ENCODE measurements at places on chromosomes 2 and 18.
A peak's percentile ranks its signal among the peaks of the same experiment; 100 is the strongest.

DNA sequence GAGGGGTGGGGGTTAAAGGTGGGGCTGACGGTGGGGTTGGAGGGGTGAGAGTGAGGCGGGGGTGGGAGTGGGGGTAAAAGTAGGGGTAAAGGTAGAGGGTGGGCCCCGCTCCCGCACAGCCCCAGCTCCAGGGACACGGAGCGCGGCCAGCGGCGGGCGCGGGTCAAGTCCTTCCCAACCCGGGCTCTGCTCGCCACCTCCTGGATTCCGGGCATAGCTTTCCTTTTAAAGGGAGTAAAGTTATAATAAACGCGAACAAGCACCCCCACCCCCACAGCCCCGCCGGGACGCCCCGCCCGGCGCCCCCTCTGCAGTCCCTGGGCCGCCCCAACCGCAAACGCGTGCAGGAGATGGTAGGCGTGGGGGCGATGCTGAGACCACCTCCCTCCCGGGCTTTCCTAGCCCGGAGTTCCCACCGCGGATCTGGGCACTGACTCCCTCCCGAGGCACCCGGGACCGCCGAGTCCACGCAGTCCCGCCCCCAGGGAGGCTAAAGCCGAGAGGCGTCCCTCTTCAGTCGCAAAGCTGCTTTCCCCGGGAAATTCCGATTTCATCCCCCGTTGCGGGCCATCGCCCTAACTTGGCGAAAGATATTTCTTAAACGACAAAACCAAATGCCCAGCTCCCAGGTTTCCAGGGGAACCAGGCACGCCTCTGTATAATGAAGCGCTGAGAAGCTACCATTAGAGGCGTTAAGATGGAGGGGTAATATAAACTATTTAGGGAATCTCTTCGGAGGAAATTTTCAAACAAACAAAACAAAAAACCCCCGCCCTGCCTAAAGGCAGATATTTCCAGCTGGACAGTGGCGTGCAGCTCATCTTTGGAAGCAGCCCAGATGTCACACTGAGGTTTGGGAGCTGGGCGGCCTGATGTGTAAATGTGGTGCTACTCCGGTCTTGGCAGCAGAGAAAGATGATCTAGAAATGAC is at the start of gene LIMS2:
LIMS2 (minus strand) TSS at position 200 of the 931 bp plus-strand sequence. CDS start 506 bp downstream, outside the sequence.
- DNase-seq, result peak; percentile 49

DNA sequence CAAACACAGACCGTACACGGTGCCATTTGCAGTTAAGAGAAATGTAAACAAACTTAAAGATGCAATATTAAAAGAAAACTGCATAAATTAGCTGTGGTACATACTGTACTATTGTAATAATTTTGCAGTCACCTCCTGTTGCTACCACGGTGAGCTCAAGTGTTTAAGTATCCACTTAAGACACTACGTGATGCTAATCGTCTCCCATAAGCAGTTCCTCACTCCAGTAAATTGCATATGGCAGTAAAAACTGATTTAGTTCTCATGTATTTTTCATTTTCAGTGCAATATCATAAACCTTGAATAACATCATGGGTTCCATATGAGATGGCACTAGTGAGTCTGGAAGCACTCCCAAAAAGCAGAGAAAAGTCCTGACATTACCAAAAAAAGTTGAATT is 14.4 kb downstream of the CLEC4F start:
- no peak for DNase-seq

GRCh38 chr18:47881752-47882455 is 48.6 kb downstream of the SMAD2 start:
- peak; percentile 85 for DNase-seq

DNA sequence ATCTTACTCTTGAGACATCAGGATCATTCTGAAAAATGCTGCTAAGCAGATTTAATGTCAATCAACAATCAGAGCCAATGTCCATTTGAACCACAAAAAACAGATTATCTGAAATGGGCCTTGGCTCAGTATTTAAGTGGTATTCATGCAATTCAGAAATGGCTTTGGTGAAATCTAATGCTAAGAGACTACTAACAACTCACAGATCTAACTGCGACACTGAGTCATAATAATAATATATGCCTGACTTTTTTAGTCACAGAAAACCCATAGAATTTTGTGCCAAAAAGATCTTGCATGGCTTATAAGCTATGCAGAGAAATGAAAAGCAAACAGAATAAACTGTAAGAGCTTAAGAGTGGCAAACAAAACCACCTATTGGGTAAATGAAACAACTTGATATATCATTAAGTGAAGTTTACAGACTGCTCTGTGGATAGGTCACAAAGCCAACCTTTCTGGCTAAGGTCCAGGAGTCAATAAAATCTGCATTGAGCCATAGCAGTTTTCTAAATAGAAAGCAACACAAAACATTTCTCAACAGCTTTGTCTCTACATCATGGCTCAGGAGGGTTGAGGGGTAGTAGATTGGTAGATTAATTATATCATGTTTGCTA is 234.3 kb downstream of the LRATD1 start:
- no peak for DNase-seq

GRCh38 chr2:171317492-171318125 is 116.2 kb downstream of the METTL8 start:
- no peak for DNase-seq

DNA sequence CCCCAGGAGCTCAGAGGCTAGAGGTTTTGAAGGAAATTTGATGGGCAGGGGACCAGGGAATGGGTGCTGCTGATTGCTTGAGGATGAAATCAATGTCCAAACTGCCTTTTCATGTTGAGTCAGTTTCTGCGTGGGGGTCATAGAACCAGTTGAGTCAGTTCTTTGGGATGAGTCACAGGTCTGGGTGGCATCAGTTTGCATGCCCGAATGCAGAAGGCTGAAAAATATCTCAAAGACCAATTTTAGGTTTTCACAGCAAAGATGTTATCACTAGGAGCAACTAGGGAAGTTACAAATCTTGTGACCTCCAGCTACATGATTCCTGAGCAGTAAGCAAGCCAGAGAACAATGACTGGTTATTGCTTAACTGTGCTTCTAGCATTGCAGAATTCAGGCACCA is 1135.1 kb upstream of the CRIM1 start:
- DNase-seq, result no peak

DNA sequence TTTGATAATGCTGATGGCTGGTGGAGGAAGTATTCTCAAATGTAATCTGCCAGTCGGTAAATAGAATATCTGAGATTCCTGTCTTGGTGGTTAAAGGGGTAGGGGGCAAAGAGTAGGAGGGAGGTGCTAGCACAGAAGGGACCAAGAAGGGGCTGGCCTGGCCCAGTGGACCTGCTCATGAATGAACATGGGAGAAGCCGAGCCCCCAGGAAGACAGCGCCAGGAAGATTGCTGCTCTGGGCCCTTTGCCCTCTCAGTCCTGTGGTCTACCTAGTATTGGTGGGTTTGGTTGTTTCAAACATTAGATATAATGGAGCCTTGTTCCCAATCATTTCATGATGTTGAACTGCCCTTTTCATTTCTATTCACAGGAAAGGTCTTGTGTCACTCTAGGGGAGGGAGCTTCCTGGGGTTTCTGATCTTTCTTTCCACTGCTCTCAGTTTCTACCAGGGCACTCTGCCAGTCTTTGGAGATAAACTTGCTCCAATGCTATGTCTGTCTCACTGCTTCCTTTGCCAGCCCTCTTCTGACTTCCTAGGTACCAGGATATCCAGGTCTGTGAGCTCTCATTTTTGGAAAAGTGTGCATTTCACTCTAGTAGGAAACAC is 5.3 kb upstream of the MOCOS start:
- no peak for DNase-seq

DNA sequence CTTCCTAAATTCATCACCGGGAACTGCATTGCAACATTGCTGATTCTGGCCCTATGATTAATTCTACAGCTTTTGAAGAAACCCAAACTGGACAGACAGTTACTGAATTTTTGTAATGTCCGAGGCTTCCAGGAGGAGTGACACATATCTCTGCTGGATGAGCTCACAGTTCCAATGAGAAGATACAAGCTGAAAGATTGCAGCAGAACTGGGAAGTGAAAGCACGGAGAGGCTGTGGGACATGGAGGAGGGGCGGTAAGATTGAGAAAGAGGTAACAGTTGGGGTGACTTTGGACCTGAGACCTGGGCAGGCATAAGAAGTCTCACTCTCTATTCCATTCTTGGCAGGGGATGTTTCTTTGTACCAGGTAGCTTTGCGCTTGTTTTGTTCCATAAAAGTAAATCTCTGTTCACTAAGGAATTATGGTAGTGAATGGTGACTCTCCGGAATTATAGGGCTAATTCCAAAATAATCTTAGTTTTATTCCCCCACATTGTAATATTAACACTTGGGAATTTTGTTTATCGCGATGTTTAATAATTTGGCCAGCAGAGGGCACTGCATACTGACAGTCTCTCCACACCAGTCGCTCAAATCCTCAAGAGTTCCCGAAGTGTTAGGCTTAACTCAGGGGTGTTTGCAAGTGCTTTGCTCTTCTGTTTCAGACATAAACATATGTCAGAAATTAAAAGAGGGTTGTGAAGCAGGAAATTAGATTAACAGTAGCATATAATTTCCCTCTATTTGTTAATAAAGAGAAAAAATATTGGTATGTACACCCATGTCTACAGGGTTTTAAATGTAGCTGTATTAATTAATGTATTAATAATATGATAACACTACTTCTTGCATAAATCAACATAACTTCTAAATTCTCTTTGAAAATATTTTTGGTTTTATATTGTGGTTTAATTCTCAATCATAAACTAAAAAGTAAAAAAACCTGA is 201.4 kb downstream of the SOCS6 start:
- DNase-seq, result peak; percentile 70

GRCh38 chr2:205750797-205751196 is 68.5 kb downstream of the NRP2 start:
- no peak for DNase-seq

DNA sequence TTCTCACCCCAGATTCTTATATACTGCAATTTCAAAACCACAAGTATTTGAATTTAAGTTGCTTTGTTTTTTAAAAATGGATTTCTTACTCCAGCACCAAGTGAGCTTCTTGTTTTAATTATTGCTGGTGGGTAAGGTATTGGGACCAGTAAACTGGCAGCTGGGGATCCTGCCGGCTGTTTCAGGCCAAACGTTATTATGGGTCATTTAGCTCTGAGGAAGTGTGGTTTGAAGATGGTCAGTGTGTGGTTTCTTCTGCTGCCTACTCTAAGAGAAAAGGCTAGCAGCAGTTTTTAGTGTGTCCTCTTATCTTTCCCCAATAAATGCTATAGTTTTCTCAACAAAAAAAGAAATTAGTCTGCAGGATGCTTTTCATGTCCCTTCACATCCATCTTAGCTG is 30.6 kb downstream of the CFAP221 start:
- no peak for DNase-seq

DNA sequence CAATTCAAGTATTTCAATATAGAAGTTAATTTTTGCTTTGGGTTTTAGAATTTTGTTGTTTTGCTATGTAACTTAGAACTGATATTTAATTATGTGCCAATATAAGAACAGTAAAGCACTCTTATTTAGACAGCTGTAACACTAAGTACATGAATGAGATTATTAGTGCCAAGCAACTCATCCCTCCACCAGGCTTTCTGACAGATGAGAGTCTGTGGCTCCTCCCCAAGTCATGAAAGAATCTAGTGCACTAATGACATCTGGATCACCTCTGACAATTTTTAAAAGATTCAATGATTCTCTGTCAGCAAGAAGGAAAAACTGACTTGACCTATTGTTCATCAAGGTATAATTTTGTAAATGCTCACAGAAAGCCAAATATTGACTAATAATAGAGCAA is 67.8 kb downstream of the TMEFF2 start:
- DNase-seq, result no peak

DNA sequence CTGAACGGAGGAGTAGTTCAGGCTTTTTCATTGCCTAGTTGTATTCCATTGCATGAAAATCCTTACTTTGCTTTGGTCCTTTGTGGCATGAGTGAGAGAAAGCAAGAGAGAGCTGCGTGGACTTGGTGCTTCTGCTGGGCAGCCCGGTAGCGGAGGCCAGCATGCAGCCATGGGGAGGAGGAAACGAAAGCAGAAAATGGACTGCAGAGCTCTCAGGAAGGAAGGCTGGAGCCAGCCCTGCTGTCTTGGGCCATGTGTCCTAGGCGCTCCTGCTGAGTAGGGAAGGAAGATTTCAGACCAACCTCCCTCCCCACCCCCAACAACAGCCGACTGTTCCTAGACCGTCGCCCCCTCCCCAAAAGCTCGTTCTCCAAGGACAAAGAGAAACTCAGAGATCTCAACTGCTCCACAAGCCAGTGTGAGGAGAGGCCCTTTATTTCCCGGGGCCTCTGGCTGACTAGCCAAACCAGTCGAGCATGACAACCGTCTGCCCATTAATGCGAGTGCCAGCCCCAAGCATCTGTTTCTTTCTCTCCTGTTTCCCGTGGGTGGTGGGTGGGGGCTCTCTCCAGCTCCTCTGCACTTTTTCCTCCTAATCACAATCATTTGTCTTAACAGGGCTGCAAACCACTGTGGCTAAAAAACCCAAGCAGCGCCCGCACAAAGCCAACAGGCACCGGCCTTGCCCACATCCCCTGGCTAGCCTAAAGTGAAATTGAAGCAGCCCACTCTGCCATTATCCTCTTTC is 66.8 kb upstream of the FZD7 start:
- DNase-seq, result no peak

- peak; percentile 58 for DNase-seq
Measured at GRCh38 chr2:200172944-200173581, 133.4 kb upstream of the SPATS2L start.

- DNase-seq, result no peak
Measured at GRCh38 chr2:241657786-241658254, 20.3 kb downstream of the ATG4B start.

GRCh38 chr18:36203360-36203895 is 16.1 kb downstream of the MOCOS start:
- no peak for DNase-seq

DNA sequence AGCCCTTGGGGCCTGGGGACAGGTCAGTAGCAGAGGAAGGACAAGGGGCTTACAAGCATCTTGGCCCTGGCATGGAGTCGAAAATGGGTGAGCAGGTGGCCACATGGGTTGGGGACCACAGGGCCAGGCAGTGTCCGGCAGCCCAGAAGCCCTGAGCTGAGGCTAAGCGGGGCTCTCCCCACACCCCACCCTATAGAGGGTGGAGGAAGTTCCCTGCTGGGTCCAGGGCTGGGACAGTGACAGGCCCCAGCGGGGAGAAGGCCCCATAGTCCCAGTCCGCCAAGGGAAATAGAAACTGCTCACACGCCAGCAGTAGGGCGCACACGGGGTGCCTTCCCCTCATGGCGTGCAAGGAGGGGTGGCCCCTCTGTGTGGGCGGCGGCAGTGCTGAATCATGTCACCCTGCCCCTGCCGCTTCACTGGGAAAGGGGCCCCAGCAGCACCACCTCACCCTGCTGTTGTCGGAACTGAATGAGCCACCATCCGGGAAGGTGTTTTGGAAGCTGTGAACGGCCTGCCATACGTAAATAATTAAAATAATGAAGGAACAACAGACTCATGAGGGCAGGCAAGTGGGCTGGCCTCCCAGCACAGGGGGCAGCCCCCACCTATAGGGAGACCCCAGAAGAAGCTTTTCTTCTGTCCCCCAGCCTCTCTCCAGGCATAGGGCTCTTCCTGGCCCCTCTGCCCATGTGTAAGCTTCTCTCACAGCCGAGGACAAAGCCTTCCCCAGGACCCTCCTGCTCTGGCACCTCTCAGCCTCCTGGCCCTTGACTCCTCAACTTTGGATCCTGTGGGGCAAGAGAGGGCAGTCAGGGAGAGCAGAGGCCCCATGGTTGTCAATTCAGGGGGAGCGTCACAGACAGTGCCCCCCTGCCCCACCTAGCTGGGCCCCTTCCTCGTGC is 12.7 kb upstream of the DUSP2 start:
- DNase-seq, result no peak

- no peak for DNase-seq
Measured at GRCh38 chr2:29326926-29327325, 211.7 kb downstream of the CLIP4 start.

- no peak for DNase-seq
Measured at GRCh38 chr2:226703514-226703913, 96.1 kb downstream of the IRS1 start.
